ENCODE measurements at places on chromosomes 7 and 10.

- DNase-seq = no peak
Measured at GRCh38 chr10:95836610-95837355, 71.0 kb upstream of the CC2D2B start.

GRCh38 chr10:92688927-92689662 is 660 bp upstream of the HHEX start:
- no peak for DNase-seq

DNA sequence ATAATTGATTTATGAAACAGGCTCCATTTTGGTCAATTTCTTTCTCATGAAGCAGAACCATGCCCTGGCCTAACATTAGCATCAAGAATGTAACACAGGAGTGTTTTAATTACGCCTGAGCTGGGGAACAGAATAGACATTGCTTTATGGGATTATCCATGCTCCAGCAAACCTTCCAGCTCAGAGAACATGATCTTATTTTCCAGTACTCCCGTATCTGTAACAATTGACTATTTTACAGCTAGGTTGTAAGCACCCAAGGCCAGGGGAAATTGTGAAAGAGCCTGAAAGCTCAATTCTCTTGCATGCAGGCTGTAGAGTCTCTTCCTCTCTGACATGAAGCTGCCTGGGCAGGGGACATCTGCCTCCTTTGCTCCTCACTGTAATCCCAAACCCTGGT is 30.8 kb upstream of the CRYGN start:
- DNase-seq = no peak

GRCh38 chr10:96283756-96284155 is 12.4 kb upstream of the BLNK start:
- no peak for DNase-seq

DNA sequence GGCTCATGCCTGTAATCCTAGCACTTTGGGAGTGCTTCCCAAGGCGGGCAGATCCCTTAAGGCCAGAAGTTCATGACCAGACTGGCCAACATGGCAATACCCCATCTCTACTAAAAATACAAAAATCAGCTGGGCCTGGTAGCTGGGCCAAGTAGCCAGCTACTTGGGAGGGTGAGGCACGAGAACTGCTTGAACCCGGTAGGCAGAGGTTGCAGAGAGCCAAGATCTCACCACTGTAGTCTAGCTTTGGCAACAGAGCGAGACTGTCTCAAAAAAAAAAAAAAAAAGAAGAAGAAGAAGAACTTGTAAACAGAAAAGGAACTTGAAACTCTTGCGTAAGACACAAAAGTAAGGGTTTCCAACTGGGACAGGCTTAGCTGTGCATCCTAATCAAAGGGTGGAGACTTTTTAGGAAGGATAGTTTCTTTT is 5.6 kb upstream of the IFIT2 start:
- DNase-seq = no peak

DNA sequence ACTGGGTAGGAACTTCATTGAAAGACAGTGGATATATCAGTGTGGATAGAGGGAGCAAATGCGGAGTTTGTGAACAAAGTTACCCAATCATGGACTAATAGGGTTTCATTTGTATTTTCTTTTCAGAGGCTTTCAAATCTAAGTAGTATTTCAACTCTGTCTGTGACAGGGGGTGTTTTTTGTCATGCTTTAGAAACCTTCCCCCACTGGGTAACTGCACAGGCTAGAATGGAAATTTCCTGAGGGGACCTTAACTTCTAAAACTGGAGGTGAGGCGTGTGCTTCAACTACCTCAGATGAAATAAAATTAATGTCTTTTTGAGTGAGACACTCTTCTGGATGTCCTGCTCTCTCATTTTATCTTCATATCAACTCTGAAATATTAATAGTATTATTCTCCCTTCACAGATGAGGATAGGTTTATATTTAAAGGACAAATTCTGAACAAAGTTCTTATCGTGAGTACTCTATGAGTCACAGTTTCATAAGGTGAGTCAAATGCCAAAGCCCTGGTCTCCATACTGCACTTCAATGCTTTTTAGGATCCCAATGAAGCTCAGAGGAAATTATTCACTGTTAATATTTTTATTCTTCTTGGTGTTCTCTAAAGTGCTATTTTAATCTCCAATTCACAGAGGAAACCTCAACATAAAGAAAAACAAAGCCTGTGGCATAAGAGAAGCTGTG is 770.6 kb downstream of the CCSER2 start:
- DNase-seq = no peak

GRCh38 chr7:92121681-92122080 is 12.6 kb downstream of the CYP51A1 start:
- DNase-seq = no peak

- DNase-seq = no peak
Measured at GRCh38 chr10:124722798-124723783, 21.1 kb downstream of the FAM53B start.

DNA sequence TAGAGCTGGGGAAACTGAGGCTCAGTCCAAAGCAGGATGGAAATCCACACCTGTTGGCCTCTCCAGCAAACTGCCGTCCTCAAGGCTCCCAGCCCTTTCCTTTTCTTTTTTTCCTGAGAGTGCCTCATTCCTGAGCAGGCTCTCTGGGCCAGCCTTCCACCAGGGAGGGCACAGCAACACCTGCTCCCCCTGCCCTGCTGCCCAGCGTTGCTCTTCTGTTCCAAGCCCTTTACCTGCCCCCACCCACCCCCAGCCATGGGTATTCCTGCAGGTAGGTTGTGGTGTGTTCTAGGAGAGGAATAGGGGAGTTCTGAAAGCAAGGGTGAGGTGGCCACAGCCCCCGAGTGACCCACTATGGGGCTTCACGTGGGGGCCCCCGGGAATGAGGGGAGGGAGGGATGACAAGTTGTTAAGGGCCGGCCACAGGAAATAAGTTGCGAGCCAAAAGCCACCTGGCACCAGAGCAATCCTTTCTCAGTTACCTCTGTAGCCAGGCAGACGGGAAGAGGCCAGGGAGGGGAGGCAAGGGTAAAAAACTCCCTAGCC is 19.3 kb downstream of the VSIR start:
- DNase-seq = no peak

DNA sequence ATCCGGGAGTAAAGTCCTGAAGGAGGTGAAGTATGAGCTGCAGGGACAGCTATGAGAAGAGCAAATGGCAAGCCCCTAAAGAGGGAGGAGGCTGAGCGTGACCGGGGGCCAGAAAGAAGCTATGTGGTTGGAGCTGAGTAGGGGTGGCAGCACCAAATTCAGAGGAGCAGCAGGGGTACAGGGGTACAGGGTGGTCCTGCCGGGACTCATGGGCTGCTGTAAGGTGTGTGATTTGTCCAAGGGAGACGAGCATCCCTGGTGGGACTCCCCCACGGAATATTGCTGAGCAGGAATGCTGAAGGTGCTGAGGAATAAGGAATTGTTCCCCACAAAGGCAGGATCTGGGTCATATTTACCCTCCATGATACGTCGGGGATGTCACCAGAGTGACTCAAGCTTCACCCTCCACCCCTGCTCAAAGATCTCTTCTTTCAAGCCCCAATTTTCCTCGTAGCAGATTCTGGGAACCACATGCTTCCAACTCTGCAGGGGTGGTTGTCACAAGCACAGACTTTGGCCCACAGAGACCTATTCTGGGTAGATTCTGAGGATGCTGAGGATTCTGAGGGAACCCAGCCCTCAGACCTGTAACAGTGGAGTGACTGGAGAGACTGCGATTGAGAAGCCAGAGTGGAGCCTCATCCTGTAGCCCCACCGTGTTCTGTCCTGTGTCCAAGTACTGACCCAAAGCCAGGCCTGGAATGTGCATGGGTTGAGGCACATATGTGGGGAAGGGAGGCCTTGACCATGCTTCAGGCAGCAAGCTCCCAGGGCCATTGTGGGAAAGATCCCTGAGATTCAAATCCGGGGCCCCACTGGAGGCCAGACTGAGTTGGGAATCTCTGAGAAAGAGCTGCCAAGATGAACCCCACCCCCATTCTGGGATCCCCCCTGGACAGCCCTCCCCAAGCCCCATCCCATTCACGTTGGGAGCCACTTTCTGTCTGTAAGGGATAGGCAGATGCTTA is 4.2 kb downstream of the SFTPD start:
- no peak for DNase-seq

- DNase-seq = no peak
Measured at GRCh38 chr7:22723637-22724036, 3.4 kb upstream of the IL6 start.

DNA sequence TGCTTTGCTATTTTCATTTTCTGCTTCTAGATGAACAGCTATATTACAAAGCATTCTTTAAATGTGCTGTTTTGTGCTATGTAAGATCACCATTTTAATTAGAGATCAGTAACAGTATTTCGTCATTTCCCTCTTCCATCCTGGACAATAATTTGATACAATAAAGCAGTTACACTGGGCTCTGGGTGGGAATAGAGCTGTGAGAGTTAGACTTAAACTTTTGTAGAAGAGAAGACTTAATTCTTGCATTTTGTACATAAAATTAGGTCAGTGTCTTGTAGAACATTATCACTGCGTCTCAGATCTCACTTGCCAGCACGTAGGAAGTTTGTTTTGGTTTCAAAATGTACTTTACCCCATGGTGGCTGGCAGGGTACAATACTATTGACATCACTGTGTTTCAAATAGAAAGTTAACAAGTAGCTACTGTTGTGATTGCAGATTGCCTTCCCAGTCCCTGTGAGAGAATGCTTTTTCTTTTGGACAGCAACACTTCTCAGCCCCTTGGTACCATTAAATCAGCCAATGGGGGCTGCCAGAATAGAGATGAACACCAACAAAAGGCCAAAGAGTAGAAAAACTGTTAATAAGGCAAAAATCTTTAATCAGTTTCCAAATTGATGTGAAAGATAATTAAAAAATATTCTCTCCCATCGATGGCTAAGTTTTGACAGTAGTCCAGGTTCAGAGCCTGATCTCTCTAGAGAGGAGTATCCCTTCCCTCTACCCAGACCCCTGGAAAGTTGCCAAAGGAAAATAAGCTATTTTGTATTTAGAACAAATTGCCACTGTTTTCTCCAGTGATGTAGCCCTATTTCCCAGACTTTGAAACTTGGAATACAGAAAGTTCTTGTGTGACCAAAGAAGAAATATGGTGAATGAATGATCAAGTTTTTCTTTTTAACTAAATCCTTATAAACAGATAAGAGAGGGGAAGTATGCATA is 35.1 kb downstream of the SMNDC1 start:
- no peak for DNase-seq

DNA sequence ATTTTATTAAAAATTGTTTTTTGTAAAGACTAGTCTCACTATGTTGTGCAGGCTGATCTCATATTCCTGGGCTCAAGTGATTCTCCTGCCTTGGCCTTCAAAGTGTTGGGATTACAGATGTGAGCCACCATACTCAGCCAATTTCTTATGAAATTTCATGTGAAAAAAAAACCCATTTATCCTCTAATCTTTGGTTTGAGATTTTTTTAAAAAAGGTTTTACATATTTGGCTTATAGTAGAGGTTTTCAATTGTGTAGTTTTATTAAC is 35.5 kb upstream of the ZNF32 start:
- DNase-seq = no peak

- DNase-seq = no peak
Measured at GRCh38 chr7:144670218-144670617, 165.6 kb downstream of the TPK1 start.

DNA sequence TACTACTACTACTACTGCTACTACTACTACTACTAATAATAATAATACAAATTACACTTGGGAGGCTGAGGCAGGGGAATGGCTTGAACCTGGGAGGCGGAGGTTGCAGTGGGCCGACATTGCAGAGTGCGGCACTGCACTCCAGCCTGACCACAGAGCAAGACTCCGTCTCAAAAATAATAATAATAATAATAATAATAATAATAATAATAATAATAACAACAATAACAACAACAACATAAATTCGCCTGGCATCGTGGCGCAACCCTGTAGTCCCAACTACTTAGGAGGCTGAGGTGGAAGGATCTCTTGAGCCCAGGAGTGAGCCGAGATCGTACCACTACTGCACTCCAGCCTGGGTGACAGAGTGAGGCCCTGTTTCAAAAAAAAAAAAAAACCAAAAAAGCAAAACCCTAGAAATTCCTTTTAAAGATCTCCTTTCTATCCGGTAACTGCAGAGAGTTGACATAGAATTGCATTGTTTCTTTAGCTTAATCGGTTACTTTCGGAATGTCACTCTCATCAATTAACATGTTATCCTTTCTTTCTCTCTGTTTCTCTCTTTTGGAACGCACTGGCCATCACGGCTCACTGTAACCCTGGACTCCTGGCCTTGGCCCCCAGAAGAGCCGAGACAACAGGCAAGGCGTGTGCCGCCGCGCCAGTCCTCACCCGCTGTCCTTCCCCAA is 972 bp downstream of the PHYH start:
- no peak for DNase-seq

- DNase-seq = no peak
Measured at GRCh38 chr10:90526721-90527120, 331.1 kb downstream of the HTR7 start.

DNA sequence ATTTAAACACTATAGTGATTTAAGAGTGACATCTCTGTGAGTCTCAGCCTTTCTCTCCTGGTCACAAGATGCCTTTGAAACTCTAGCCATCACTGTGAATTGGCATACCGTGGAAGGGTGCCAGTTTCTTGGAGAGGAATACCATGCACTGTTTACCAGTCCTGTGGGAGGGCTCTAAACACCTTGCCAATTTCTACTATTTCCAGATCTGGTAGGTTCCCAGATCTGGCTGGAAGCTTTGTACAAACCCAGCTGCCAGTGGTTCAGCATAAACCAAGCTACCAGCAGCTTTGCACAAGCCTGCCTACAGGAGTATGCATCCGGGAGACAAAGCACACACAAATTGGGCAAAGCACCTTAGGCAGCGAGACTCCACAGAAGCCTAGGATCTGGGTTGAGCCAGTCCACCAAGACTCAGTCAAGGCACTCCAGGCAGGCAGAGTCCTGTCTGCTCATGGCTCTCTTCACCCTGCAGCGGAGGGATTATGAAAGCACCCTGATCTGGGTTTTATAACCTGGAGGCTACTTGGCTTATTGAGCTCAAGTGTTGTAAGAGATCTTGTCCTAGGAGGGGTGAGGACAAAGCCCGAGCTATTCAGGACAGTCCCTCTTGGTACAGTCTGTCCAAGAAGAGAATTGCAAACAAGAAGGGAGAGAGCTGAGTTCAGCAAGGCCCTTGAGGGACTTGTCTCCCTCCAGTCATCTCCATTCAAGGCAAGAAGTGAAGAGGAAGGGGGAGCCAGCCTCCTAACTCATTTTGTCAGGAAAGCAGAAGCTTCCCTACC is 23.6 kb downstream of the MCM10 start:
- no peak for DNase-seq

DNA sequence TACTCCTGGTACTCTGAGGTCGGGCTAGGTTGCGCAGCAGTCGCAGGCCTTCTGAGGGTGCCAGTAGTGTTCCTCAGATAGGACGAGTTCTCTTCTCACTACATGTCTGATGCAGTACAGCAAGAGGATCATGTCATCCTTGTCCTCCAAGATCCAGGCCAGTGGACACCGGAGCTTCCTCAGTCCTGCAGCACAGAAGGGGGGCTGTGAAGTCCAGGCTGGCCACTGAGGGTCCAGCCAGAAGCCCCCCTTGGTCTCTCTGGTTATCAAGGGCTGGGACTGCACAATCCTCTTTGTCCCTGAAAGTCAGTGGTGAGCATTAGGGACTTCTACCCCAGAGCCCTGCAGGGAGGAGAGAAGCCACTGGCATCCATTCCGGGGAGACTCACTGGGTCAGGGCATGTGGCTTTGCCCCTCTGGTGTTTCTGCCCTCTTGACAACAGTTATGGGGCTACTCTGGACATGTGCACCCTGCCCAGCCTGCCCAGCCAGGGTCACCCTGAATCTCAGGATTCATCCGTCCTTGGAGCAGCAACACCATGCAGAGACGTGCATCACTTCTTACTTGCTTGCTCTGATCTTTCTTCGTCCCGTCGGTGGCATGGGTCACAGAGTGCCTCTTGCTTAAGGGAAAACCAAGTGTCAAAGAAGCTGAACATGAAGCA is 125.7 kb downstream of the ADCY1 start:
- no peak for DNase-seq
